ENCODE measurements at places on chromosomes 12 and 14. TPM values are rescaled to one million over a fixed set of nuclear protein-coding genes. Genes with fewer than 3 reads are reported as not detected.

The BMP4 gene
- total RNA-seq = 3.0 TPM

The PTGDR gene
- not detected for total RNA-seq

The PTPRO gene
- 0.08 TPM for total RNA-seq

The EML5 gene
- 0.84 TPM for total RNA-seq

The TPH2 gene
- total RNA-seq = not detected

The OR4L1 gene
- total RNA-seq = not detected

The TDG gene
- 30.5 TPM for total RNA-seq

The OR4E2 gene
- total RNA-seq = not detected

The FIGNL2 gene
- 0.38 TPM for total RNA-seq
